Activated naive CD4-positive, alpha-beta T cell treated with Interleukin-2 at 50 U/mL for 16 hours (primary cell): ENCODE measurements at places on chromosomes 7 and 10.

DNA sequence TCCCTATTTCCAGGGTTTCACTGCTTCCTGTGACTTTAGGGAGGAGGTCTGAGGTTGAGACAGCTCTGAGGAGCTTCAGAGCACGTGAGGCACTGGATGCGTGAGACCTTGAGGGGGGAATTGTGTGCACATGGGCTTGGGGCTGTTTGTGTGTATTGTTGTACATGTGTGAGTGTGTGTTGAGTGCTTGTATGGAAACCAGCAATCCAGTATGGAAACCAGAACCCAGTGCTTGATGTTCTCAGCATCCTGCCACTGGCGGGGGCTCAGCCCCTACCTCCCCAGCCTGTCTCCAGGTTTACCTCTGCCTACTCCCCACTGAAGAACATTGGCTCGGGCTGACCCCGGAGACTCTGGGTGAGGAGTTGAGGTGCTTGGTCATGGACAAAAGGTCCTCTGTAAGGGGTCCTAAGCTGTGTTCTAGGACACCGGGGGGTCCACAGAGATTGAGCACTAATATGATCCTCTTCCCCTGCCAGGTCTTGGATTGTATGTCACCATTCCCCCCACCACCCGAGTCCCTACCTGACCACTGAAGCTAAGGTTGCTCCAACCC lies 20.8 kb downstream of the SFTPD start:
- DNase-seq = no peak

DNA sequence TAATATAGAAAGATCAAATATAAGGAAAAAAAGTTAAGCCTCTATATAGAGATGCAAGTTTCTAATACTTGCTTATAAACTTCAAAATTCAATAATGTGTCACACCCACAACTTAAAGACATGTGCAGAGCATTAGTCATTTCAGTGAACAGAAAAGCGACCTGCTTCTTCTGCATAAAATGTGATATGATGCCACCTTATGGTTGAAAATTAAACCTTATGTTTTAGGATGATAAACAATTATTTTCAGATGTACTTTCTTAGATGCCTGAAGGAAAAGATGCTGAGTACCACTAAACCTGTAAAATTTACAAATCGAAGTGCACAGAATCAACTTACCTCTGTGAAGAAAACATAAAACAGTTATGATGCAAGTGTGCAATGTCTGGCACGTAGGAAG lies 96.0 kb downstream of the MTERF1 start:
- DNase-seq = no peak

DNA sequence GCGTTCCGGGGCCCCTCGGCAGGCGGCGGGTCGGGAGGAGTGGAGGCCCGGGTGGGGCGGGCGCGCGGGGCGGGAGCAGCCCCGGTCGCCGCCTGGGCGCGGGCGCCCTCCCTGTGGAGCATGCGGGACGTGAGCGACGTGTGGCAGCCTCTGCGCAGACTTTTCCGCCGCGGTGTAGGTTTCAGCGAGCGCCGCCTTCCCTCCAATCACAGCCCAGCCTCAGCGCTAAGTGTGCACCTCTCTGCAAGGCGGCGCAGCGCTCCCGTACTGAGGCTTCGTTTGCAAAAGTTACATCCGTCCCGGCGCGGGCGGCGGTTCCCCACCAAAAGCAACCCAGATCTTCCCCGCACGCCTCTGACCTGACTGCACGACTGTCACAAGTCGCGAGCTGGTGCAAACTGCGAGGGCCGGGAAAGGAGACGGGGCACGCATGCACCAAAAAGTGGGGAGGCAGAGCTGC lies 1.2 kb upstream of the PFKFB3 start:
- DNase-seq = peak; percentile 83

DNA sequence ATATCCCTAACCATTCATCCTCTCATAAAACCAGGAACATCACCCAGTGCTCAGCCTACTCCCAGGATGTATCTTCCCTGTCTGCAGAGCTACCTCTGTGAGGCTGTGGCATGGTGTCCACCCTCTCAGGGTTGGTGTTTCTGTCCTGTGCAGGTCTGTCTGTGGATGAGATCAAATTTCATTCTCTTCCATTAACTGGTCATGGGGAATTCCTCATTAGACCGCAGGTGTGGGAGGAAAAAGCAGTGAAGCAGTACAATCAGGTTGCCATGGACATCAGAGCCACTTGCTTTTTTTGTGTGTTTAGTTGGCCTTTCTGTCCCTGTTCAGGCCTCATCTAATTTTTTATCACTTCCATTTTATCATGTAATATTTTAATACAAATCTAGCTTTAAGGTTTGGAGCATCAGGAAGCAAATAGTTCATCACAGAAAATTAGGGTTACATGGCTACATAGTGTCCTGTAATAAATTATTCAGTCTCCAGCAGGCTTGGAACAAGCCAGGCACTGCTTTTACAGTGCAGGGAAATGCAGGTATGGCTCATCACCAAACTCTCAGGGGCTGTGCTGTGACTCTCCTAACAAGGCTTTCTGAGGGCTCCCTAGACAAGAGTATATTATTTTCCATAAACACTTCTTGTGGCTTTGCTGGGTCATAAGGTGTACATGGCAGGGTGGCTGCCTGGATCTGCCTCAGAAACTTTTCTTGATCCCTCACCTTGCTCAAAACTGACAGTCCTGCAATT lies 594.9 kb upstream of the IGFBP3 start:
- no peak for DNase-seq

GRCh38 chr7:100692578-100692961 lies 1.5 kb downstream of the GIGYF1 start:
- DNase-seq = no peak

- no peak for DNase-seq
Observed at GRCh38 chr7:3425087-3425486, 124.0 kb downstream of the SDK1 start.

- DNase-seq = no peak
Observed at GRCh38 chr10:101085846-101086245, 24.1 kb downstream of the KAZALD1 start.

DNA sequence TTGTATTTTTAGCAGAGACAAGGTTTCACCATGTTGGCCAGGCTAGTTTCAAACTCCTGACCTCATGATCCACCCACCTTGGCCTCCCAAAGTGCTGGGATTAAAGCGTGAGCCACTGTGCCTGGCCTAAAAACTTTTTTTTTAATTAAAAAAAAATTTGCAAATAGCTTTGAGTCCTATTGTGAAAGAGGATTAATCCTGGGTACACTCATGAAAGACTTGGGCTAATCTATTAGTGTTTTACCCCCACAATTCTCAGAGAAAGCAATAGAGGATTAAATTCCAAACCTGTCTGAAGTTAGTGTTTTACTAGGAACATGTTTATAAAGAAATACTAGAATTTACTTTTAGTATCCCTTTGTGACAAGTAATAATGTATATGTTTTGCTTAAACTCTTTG lies 76.9 kb upstream of the ITGB1 start:
- no peak for DNase-seq

GRCh38 chr7:11895337-11895736 lies 63.3 kb upstream of the THSD7A start:
- DNase-seq = no peak

- no peak for DNase-seq
Observed at GRCh38 chr10:76937181-76937600, 700.4 kb downstream of the KCNMA1 start.

GRCh38 chr7:44375236-44375699 lies 49.9 kb upstream of the CAMK2B start:
- no peak for DNase-seq

DNA sequence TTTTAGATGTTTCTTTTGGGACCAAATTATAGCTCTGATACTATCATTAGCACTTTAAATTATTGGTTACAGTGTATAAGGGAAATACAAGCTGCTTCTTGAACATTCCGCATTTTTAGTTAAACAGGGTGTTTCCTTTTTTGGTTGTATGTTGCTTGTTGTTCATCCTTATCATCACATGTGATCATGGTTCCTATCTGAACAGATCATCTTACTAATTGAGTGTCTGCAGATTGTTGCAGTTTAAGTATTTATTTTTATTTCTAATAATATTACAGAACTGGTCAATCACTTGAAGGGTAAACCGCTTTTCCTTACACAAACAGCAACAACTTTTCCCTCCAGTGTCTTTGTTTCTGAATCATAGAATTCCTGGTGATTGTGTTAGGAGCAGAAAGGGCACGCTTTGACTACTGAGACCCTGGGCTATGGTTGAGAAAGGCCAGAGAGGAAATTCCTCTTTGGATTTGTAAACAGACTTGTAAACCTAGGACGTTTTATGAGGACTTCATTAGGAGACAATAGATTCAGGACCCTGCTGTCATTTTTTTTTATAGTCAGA lies 37.2 kb downstream of the CHN2 start:
- DNase-seq = no peak

- no peak for DNase-seq
Observed at GRCh38 chr7:27804139-27804538, 64.2 kb downstream of the TAX1BP1 start.

GRCh38 chr10:129863201-129863663 lies 100.8 kb downstream of the EBF3 start:
- DNase-seq = no peak

DNA sequence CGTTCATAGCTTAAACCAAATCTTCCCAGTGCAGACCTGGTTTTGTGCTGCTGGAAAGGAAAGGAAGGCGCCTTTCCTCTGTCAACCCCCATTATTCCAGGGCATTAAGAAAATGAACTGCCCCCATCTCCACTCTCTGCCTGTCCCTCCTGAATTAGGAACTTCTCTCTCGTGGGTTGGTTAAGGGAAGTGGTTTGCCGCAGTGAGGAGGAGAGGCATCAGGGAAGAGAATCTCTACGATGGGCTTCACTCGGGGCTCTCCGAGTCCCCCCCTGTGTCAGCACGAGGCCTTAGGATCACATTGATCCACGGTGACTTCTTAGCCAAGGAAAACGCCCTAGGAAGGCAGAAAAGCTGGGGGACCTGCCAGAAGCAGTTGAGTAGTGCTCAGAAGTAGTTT lies 53.9 kb upstream of the LYZL2 start:
- DNase-seq = no peak

DNA sequence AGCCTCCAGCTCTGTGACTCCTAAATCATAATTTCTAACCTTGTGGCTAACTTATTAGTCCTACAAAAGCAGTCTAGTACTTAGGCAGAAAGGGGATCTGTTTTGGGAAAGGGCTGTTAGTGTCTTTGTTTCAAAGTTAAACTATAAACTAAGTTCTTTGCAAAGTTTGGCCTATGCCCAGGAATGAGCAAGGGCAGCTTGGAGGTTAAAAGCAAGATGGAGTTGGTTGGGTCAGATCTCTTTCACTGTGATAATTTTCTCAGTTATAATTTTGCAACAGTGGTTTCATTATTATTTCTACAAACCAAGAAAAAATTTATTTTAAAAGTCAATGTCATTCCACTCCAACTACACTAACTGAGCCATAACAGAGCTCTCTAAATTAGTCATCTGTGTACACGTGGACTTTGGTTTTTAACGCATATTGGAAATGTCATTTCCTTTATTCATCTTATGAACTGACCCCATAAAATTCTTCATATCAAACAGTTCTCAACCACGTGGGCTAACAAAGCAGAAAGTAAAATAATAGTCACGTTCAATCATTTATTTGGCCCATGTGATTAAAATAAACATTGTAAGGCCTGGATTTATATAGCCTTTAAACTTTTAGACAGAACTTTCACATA lies 143.2 kb upstream of the C7orf33 start:
- no peak for DNase-seq

- DNase-seq = no peak
Observed at GRCh38 chr10:108404155-108404554, 1239.6 kb upstream of the SORCS1 start.

DNA sequence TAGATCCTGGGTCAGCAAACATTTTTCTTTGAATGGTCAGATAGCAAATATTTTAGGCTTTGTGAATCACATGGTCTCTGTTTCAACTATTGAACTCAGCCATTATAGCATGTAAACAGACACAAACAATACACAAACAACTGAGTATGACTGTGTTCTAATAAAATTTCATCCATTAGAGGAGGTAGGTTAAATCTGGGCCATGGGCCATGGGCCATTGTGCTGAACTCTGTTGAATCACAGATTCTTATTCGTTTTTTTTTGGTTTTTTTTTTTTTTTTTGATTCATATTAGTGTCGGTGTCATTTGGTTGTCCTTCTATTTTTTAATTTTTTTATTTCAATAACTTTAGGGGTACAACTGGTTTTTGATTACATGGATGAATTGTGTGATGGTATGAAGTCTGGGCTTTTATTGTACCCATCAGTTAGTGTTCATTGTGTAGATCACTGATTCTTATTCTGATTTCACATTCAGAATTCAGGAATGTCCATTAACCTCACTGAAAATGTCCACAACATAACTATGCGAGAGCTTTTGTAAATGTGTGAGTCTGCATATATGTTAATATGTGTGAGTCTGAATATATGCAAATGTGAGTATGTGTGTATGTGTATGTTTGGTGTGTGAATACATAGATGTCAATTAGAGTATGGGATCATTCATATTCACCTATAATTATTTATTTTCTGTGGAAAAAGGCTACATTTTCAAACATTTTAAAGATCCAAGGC lies 443.7 kb upstream of the GRM3 start:
- no peak for DNase-seq

GRCh38 chr7:92723943-92724342 lies 112.4 kb downstream of the CDK6 start:
- DNase-seq = no peak

GRCh38 chr7:2331707-2332106 lies 17.5 kb upstream of the SNX8 start:
- DNase-seq = no peak

DNA sequence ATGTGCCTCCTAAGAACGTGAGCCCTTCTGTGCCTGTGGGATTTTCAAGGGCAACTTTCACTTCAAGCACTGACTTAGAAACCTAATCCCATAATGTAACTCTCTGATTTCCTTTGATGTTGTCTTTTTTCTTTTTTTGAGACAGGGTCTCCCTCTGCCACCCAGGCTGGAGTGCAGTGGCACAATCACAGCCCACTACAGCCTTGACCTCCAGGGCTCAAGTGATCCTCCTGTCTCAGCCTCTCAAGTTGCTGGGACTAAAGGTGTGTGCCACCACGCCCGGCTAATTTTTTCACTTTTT lies 64.4 kb upstream of the GSDME start:
- DNase-seq = no peak

DNA sequence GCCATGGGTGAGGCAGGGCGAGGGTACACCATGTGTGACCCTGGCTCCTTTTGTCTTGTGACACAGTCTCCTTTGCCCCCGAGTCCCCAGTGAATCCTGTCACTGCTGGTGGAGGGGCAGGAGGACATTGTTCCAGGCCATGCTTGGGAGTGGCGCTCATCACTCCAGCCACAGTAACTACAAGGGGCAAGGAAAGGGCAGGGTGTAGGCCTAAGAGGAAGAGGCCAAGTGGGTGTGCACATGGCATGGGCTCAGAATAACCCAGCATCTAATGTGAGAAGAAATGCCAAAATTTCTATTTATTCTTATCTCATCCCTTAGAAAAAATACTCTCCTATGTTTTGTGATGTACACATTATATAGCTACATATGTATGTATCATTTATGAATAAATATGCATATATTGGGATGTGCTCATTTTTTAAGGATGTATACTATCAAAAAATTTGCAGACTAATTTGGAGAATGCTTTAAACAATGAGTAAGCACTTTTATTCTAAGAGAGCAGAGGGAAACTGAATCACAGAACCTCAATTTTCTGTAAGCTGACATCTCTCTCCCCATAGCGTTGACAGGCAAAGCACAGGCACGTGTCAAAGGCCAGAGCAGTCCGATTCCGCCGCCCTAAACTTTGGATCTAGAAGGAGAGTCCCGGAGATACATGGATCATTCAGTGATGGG lies 36.9 kb downstream of the RNF32 start:
- DNase-seq = no peak

- DNase-seq = no peak
Observed at GRCh38 chr7:97851683-97852082, 20.5 kb downstream of the ASNS start.

GRCh38 chr7:150374472-150374871 lies 4.7 kb upstream of the ZNF775 start:
- no peak for DNase-seq
